ENCODE measurements at places on chromosomes 13 and 19. TPM values are rescaled to one million over a fixed set of nuclear protein-coding genes. Genes with fewer than 3 reads are reported as not detected.
A peak's percentile ranks its signal among the peaks of the same experiment; 100 is the strongest.

DNA sequence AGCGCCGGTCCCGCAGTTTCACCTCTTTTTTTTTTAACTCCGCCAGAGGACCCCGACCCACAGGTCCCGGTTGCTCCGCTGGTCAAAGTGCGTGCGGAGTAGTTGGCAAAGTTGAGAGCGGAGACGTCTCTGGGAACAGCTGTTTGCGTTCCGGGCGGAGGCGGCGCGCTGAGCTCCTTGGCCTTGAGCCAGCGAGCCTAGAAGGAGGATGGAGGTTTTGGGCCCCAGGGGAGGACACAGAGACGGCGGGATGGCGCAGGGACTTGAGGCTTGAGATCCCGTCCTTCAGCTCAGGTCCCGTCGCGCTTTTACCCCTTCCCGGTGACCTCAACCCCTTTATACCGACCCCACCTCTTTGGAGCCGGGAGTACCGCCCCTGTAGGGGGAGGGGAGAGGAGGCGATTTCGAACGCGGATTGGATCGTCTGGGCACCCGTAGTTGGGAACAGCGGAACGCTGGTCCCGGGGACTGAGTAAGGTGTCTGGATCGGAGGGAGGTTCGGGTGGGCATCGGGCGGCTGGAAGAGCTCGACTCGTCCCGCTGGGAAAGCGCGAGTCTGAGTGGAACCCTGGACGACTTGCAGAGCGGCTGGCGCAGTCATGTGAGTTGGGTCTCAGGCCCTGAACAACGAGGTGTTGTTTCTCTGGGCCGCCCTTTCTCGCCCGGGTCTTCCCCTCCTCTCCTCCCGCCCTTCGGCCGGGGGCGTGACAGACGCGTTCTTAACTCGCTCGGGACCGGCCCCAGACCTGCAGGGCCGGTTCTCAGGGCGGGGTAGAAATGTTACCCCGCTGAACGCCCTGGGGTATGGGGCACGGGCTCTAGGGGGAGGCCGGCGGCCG lies at the start of gene WBP4:
Gene WBP4 (plus strand): TSS at position 435 of the 839 bp plus-strand sequence. CDS start 165 bp downstream, at position 600.
- DNase-seq: peak; percentile 95

GRCh38 chr19:39448271-39448670 lies 2.9 kb downstream of the SUPT5H start:
- DNase-seq: no peak

- no peak for DNase-seq
Measured at GRCh38 chr13:44331446-44331845, 42.2 kb upstream of the SERP2 start.

The MYO16 gene
- 105 TPM for total RNA-seq

- DNase-seq: peak; percentile 12
Measured at GRCh38 chr19:30406220-30407067, 34.3 kb downstream of the ZNF536 start.

DNA sequence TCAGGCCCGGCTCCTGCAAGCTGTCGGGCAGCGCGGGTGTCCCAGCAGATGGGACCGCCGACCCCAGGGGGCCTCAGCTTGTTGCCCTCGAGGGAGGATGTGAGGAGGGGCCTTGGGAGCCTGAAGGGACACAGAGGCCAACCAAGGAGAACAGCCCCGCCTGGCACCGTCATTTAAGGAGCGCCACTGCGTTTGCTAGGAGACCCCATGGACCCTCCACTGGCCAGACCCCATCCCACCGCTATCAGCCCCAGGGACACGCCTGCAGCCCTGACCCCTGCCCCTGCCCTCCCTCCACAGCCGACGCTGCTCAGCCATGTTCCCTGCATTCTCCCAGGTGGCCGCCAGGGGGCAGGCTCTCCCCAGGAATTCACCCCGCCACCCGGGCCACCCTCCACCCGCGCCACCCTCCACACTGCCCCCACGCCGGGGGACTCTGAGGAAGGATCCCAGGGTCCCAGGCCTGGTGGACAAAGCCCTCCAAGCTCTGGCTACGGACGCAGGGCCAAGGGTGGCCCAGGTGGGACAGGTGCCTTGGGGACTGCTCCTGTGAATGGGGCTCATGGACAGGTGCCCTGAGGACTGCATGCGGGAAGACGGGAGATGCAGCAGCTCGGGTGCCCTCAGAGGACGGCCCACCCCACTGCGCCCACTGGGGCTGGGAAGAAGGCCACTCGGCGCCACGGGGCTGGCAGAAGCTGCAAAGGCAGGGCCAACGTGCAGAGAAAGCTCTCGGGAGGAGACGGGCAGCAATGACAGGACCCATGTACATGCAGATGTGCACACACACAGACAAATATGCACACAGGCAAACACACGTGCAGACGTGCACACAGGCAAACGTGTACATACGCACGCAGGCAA lies 34.4 kb downstream of the PIP5K1C start:
- DNase-seq: peak; percentile 24

DNA sequence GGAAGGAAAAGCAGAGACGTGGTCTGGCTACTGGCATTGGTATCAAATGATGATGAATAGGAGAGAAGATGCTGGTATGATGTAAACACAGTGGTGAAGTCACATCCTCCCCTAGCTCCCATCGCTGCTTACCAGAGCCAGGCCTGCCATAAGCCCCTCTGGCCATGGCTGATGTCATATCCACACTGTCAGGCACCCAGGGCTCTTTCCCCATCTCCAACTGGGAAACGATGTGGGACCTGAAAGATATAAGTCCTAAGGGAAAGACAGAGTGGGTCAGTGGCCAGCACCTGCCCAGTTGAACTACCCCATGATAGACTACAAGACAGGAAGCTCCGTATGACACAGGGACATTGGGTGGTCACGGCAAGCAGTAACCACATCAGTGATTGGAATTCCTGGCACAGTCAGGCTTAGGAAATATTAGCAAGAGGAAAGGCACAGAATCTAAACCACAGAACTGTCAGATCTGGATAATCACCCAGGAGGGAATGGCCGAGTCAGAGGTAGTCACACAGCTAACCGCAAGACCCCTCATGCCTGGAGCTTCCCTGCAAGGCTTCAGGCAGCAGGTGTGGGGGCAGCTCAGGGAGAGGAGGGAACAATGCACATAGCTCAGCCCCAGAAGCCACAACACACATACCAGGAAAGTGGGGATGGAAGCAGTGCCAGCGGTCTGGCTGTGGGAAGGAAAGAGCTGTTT lies 3.8 kb downstream of the ZNF792 start:
- no peak for DNase-seq

DNA sequence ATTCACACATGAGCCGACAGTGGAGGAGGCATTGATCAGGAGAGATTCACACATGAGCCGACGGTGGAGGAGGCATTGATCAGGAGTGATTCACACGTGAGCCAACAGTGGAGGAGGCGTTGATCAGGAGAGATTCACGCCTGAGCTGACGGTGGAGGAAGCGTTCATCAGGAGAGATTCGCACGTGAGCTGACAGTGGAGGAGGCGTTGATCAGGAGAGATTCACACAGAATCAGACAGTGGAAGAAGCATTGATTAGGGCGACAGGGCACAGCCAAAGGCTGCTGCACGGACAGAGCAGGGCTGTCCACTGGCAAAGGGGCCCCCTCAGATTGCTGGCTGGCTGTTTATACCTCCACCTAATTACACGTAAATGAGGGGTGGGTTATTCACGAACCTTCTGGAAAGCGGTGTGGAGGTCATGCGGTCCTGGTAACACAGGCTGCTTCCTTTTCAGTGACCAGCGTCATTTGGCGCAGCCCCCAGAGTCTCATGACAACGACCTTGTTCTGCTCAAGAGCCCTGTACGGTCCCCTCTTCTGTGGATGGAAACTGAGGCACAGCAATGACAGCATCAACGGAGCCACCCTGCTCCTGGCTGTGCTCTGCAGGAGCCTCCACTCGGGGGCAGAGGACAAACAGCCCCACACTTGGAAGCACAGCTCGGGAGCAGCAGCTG lies 50.6 kb upstream of the GAS6 start:
- DNase-seq: no peak

Data from occipital lobe (tissue), 3 donors.